ENCODE measurements at places on chromosomes 11 and 22. TPM values are rescaled to one million over a fixed set of nuclear protein-coding genes. Genes with fewer than 3 reads are reported as not detected.

The SCUBE1 gene
- 0.17 TPM for total RNA-seq

The C11orf16 gene
- not detected for total RNA-seq

The RRM1 gene
- total RNA-seq: 124 TPM

The SLC22A9 gene
- not detected for total RNA-seq

The PIWIL4 gene
- total RNA-seq: 0.59 TPM

The NEFH gene
- 2.1 TPM for total RNA-seq

The CHRM1 gene
- total RNA-seq: not detected

The ZNF408 gene
- total RNA-seq: 8.4 TPM

The PRR5 gene
- 3.7 TPM for total RNA-seq

The C11orf87 gene
- not detected for total RNA-seq

The SEPTIN3 gene
- under 0.01 TPM for total RNA-seq

The FXYD2 gene
- 0.15 TPM for total RNA-seq

The SLC37A2 gene
- 5.0 TPM for total RNA-seq

The MOV10L1 gene
- 0.67 TPM for total RNA-seq

The TRIM29 gene
- total RNA-seq: not detected

The KLHL35 gene
- 1.2 TPM for total RNA-seq

The TAGLN gene
- 515 TPM for total RNA-seq

The TLCD5 gene
- total RNA-seq: 5.2 TPM

The SHISAL1 gene
- 0.15 TPM for total RNA-seq

The SMIM38 gene
- 0.15 TPM for total RNA-seq

The OR51I1 gene
- total RNA-seq: not detected

The E2F8 gene
- 3.3 TPM for total RNA-seq

The DMC1 gene
- 2.4 TPM for total RNA-seq

The NAV2 gene
- total RNA-seq: 14.3 TPM

The MS4A15 gene
- total RNA-seq: not detected

The INPP5J gene
- 1.9 TPM for total RNA-seq

The NAALAD2 gene
- 2.2 TPM for total RNA-seq

The ZNRF3 gene
- 5.5 TPM for total RNA-seq

The SCN3B gene
- not detected for total RNA-seq

The RAB1B gene
- total RNA-seq: 148 TPM

The GPR83 gene
- total RNA-seq: not detected

The TSG101 gene
- total RNA-seq: 78.2 TPM

The GP1BB gene
- not detected for total RNA-seq

The GRIK4 gene
- total RNA-seq: not detected

The EIF3M gene
- total RNA-seq: 494 TPM

The RASL10A gene
- under 0.01 TPM for total RNA-seq

The DLG2 gene
- 0.45 TPM for total RNA-seq

The DEUP1 gene
- not detected for total RNA-seq

The ACER3 gene
- total RNA-seq: 7.4 TPM

The IGSF22 gene
- total RNA-seq: under 0.01 TPM

The OR4S2 gene
- total RNA-seq: not detected

The BACE1 gene
- 22.7 TPM for total RNA-seq

The CARD10 gene
- 8.9 TPM for total RNA-seq

The SLC22A6 gene
- total RNA-seq: not detected

The SMC1B gene
- total RNA-seq: not detected

The SCUBE2 gene
- 0.30 TPM for total RNA-seq

The OR5A1 gene
- total RNA-seq: not detected

The MS4A6E gene
- not detected for total RNA-seq

The THAP12 gene
- 28.4 TPM for total RNA-seq

The MS4A2 gene
- total RNA-seq: not detected

The WNT11 gene
- total RNA-seq: 0.15 TPM

The FBLN1 gene
- 211 TPM for total RNA-seq

The MAPK8IP2 gene
- 0.17 TPM for total RNA-seq

The XKR3 gene
- not detected for total RNA-seq

The KRTAP5-9 gene
- total RNA-seq: not detected

The C1QTNF5 gene
- total RNA-seq: 7.6 TPM

The OR6T1 gene
- not detected for total RNA-seq

The PIH1D2 gene
- 1.8 TPM for total RNA-seq

The CDCA5 gene
- 26.2 TPM for total RNA-seq

Data from bronchus fibroblast of lung (primary cell).